Fibroblast of skin of left biceps (primary cell): ENCODE measurements at places on chromosomes 11 and 22.

DNA sequence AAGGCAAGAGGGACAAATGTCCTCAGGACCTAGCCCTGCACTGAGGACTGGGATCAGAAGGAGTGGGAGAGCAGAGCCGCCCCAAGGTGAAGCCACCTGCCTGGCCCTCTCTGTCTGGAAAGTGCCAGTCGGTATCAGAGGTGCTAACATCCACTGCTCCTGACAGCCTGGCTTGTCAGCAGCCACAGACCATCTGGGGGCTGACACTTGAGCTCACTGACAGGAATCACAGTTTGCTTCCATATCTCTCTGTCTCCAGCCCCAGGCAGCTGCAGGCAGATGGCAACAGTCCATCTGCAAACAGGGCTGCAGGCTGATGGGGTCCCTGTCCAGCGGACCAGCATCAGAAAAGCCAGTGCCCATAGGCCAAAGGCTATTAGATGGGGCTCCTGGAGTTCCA, 5.5 kb downstream of the OPCML start:
- DNase-seq, result no peak

DNA sequence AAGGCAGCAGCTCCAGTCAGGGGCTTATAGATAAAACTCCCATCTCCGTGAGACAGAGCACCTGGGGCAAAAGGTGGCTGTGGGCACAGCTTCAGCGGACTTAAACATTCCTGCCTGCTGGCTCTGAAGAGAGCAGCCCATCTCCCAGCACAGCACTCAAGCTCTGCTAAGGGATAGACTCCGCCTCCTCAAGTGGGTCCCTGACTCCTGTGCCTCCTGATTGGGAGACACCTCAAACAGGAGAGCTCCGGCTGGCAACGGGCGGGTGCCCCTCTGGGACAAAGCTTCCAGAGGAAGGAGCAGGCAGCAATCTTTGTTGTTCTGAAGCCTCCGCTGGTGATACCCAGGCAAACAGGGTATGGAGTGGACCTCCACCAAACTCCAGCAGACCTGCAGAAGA, 279.4 kb downstream of the LARGE1 start:
- DNase-seq, result no peak

- peak; percentile 9 for DNase-seq
These were observed 55.1 kb upstream of the GRK3 start for GRCh38 chr22:25509374-25509791.

GRCh38 chr22:31806751-31807150, 52.9 kb downstream of the DEPDC5 start:
- DNase-seq, result no peak

- DNase-seq, result no peak
These were observed 5.9 kb downstream of the USP2 start for GRCh38 chr11:119375337-119376196.

DNA sequence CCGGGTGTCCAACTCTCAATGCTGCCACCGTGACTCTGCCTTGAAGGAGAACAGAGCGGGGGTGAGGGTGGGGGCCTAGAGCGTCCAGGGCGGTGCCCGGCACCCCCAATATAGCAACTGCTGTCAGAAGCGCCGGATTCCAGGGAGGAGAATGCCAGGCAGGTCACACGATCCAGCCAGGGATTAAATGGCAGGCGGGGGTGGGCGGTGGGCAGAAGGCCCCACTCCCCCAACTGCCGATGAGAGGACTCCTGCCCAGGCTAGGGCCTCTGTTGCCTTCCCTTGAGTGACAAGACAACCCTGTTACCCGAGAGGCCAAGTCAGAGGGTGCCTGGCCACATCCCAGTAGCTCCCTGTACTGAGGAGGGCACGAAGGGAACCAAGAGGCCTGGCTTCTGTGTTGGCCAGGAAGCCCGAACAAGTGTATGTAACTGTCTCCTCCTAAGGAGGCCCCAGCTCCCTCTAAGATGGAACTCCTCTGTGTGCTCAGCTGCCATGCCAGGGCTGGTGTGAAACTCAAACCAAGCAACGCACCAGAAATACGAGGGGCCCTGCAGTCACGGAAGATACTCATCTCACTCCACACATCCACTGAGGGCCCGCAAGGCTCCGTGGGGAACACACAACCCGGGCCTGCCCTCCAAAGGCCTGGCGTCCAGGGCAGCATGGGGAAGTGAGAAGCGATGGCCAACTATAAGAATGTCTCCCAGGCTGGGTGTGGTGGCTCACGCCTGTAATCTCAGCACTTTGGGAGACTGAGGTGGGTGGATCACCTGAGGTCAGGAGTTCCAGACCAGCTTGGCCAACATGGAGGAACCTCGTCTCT, 3.0 kb downstream of the PACSIN3 start:
- no peak for DNase-seq
